ENCODE measurements at places on chromosomes 11 and 22. TPM values are rescaled to one million over a fixed set of nuclear protein-coding genes. Genes with fewer than 3 reads are reported as not detected.

The CSNK1E gene
- 194 TPM for total RNA-seq

The SERHL2 gene
- total RNA-seq, result 8.7 TPM

The RASSF10 gene
- 1.5 TPM for total RNA-seq

The CCDC116 gene
- not detected for total RNA-seq

The SNX32 gene
- total RNA-seq, result 0.43 TPM

The PGA3 gene
- total RNA-seq, result not detected

The TRIM49D1 gene
- not detected for total RNA-seq

The PRR33 gene
- total RNA-seq, result not detected

The CPSF7 gene
- total RNA-seq, result 10.9 TPM

The EFCAB6 gene
- total RNA-seq, result 1.1 TPM

The TRIM21 gene
- 6.8 TPM for total RNA-seq

The OR10D3 gene
- not detected for total RNA-seq

The E2F8 gene
- total RNA-seq, result 1.4 TPM

The C22orf31 gene
- total RNA-seq, result not detected

The SLC22A9 gene
- not detected for total RNA-seq

The UNC93B1 gene
- total RNA-seq, result 51.4 TPM

The OR8D4 gene
- not detected for total RNA-seq

The CALCA gene
- not detected for total RNA-seq

The B4GALNT4 gene
- total RNA-seq, result 29.4 TPM

The SAC3D1 gene
- 9.9 TPM for total RNA-seq

The OR52N4 gene
- total RNA-seq, result not detected

The ASRGL1 gene
- total RNA-seq, result 1.9 TPM

The CST6 gene
- total RNA-seq, result 33.7 TPM

The FGF3 gene
- total RNA-seq, result not detected

The SPDYC gene
- not detected for total RNA-seq

The CARD16 gene
- 2.2 TPM for total RNA-seq

The ZBTB16 gene
- 2.4 TPM for total RNA-seq

The SCN4B gene
- total RNA-seq, result 0.43 TPM

The C11orf87 gene
- total RNA-seq, result under 0.01 TPM

The OR52E8 gene
- total RNA-seq, result not detected

Measured in tracheal epithelial cell (primary cell).